ENCODE measurements at places on chromosomes 7 and 10.

- no peak for DNase-seq
Observed at GRCh38 chr10:133474665-133475424, 21.1 kb downstream of the SCART1 start.

DNA sequence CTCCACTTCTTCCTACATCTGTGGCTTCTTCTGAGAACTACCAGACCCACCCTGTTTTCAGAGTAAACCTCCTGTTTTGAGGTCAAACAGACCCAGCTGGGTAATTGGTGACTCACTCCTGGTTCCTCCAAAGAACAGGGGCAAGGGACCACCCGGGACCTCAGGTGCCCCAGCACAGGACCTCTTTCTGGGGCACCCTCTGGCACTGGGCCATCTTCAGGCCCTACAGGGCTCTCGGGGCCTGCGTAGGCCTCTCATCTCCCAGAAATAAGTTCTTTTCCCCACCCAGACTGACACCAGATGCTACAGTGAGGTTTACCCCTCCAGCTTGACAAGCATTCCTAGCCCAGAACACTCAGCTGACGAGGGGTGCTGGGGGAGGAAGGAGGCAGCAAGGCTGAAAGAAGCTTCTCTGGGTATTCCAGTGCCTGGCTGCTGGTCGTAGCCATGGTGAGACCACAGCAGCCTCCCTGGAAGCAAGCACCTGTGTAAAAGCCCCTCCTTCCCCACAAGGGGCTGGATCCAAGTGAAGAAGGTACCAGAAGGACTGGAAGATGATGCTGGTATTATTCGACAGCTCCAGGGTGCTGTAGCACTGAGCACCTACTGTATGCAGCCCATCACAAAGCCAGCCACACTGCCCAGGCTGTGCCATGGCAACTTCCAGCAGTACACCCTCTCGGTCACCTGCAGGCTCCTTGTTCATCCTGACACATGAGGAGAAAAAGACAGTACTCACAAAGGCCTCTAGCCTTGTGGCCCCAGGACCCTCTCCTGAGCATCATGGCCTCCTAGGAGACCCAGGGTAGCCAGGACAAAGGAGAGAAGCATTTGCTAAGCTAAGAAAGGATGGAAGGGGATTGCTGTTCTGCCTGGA, 47.4 kb downstream of the ALOX5 start:
- DNase-seq: no peak

DNA sequence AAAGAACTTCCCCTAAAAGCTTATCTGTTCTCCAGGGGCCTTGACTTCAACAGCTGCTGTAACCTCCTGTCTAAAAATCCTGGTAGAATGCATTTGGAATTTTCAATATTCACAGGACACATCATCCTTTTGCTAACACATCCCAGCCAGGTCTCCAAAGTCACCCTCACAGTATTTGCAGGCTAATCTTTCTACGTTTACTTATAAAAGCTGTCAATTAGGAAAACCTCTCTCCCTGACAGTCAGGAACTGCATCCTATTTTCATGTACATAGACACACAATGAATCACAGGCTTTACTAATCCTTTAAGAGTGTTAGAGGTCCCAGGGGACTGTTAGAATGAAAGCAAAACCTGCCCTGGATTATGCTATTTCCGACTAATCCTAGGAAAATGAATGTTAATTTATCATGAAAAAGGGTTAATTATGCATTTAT, 102.2 kb downstream of the GFRA1 start:
- DNase-seq: no peak

GRCh38 chr10:62335326-62335725, 38.8 kb upstream of the ZNF365 start:
- DNase-seq: no peak

DNA sequence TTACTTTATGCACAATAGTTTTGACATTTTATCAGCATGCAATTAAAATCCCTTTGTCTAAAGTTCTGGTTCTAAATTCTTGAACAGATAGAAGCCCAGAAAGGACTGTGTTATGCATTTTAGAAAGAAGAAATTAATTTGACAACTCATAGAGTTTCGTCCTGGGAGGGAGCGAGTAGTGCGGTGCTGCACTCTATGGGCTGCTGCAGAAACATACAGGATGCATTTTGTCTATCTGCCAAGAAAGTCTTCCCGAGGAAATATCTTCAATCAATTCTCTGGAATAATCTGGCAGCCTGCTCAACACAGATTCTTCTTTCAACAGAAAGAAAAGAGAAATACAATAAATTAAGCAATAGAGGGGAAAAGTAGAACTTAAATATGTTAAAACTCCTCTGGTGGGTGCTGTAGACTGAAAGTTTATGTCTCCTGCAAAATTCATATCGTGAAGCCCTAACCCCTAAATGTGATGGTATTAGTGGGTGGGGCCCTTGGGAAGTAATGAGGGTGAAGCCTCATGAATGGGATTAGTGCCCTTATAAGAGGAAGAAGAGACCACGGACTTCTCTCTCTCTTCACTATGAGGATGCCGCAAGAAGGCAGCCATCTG, 39.0 kb upstream of the IFRD1 start:
- DNase-seq: no peak

DNA sequence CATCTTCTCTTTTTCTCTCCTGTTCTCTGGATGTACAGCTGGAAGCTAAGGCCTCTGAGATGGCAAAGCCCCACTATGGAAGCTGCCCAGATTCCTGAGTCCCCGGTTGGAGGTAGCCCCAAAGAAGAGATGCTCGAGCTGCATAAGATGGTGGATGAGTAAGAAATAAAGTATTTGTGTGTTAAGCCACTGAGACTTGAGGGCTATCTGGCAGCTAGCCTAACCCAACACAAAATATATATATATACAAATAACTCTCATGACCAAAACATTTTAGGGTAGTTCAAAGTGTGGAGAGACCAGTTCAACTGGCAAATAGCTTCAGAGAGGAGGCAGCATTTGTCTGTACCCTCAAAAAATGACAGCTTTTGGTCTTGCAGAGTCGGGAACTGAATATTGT, 72.4 kb upstream of the PDE1C start:
- DNase-seq: no peak

DNA sequence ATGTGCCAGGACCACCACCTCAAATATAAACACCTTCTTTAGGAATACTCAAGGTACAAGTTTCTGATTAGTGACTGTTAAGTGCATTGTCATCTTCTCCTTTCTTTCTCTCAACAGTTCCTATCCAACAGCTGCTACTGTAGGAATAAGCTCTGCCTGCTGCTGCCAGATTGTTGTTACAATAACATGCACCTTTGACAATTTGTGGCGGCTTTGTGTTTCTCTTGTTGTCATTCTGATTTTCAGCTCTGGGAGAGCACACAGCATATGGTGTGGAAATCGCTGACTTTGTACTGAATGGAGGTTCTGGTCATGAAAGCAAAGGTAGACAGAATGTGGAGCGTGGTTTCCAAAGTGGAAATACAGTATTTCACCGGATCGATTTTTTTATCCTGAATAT, 182.8 kb downstream of the SEC23IP start:
- DNase-seq: no peak

DNA sequence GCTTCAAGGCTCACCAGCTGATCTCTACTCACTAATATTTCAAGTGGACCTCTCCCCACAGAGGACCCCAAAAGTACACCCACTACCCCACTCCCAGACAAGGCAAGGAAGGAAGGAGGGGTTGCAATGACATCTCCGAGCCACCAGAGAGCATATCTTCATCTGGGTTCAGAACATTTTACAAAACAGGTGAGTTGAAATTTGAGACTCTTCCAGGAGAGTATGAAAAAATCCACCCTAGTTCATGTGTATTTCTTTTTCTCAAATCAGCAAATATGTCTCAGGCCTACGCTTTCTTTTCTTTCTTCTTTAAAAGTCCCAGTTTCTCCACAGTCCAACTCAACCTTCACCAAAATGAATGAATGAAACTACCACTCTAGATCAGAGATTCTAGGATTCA, 61.9 kb downstream of the SGMS1 start:
- no peak for DNase-seq

GRCh38 chr10:104037261-104037951, 48.3 kb downstream of the COL17A1 start:
- DNase-seq: no peak

DNA sequence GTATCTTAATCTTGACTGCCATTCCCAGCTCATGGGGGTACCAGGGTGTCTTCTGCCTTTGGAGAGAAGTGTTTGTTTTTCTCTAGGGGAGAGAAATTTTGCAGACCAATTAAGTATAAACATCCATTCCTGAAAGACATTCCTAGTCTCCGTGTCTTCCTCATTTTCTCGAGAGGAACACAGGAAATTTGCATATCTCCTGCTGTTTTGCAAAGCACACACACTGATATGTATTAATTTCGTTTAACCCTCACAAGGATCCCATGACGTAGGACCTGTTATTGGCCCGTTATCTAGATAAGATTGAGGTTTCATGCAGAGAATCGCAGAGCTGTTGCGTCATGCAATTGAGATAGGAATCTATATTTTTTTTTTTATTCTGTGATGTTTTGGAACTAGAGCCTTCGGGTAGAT, 944 bp downstream of the RHBDD2 start:
- DNase-seq: no peak

GRCh38 chr10:7501157-7501556, 90.3 kb upstream of the SFMBT2 start:
- no peak for DNase-seq

GRCh38 chr7:40546616-40547501, 412.1 kb downstream of the SUGCT start:
- DNase-seq: no peak

DNA sequence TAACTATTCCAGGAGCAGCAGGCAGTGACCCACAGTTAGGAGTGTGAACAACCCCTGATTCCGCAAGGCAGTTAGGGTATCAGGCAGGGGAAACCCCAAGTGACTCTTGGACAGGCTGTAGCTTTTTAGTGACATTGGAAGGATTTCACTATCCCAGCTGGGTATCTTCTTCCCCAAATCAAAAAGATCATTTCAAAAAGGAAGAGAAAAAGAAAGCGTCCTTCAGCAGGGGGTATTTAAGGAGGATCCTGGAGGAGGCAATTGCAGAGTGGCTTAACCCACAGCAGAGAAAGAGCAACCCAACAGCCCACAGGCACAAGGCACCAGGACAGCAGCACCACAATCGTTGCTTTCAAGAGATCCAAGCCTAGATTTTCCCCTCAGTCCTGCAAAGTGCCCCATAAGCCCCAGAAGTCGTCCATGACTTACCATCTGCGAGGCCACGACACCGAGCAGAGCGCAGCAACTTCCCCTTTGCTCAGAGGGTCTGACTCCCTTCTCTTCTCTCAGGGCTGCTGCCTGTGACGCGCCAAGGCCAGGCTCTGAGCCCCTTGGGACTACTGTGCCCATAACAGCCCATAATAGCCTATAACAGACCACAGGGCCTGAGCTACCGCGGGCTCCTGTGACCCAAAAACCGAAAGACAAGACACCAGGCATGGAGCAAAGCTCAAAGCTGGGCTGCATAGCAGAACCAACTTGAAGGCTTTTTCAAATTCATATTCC, 19.8 kb downstream of the PIK3AP1 start:
- no peak for DNase-seq

DNA sequence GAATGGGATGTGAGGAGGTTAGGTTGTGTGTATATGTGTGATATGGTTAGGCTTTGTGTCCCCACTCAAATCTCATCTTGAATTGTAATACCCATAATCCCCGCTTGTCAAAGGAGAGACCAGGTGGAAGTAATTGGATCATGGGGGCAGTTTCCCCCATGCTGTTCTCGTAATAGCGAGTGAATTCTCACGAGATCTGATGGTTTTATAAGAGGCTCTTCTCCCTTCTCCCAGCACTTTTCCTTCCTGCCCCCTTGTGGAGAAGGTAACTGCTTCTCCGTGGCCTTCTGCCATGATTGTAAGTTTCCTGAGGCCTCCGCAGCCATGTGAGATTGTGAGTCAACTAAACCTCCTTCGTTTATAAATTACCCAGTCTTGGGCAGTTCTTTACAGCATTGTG, 47.3 kb downstream of the NPVF start:
- DNase-seq: no peak

DNA sequence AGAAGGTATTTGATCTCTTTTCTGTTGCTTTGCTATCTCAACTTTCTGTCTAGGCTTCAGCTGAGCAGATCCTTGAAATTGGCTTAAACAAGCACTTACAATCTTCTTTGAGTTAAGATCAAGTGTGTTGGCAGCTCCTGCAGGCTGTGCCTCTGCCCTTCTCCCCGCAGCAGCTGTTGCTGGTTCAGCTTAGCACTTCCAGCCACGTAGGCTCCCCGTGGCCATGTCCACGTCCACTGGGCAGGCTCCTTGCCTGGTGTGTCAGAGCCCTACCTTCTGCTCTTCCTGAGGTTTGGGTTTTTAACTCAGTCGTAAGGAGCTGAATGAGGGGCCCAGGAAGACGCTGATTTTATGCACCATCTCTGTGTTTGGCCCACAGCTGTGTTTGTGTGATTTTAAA, 47.2 kb downstream of the CAMK1D start:
- DNase-seq: no peak

GRCh38 chr10:67858971-67859370, 21.0 kb upstream of the DNAJC12 start:
- no peak for DNase-seq

- DNase-seq: no peak
Observed at GRCh38 chr10:80924063-80924952, 386.6 kb downstream of the SH2D4B start.

GRCh38 chr10:85614981-85615380, 751.6 kb downstream of the GRID1 start:
- no peak for DNase-seq

GRCh38 chr10:10125676-10126075, 892.0 kb upstream of the CELF2 start:
- no peak for DNase-seq

DNA sequence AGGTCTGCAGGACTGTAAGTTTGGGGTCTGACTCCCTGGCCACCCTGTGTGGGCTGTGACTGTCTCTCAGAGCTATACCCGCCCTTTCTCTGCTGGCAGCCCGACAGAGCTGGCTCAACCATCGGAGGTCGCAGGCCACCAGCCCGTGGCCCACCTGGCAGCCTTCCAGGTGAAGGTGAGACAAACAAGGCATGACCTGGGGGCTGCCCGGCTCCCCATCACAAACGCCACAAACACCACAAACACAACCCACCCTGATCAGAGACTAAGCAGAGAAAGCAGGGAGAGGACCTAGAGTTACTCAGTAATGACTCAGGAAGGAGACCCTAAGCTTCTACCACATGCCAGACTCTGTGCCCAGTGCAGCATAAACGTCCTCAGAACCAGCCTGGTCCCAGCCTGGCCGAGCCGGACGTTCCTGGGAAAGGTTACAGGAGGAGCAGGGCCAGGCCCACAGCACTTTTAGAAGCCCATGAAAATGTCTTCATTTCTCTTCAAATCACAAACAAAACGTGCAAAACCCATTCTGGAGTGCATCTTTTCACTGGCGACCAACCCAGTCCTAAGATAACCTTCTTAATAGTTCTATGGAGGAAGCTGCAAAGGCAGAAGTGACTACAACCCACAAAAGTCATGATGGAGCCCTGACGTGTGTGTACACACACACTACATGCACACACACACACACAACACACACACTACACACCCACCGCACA, 66.8 kb downstream of the MKI67 start:
- DNase-seq: no peak

Measured in stimulated activated CD8-positive, alpha-beta memory T cell treated with anti-CD3 and anti-CD28 coated beads, Interleukin-15, amount 100 ng/mL, for 24 hours (primary cell).